ENCODE measurements at places on chromosomes 1 and 21.

DNA sequence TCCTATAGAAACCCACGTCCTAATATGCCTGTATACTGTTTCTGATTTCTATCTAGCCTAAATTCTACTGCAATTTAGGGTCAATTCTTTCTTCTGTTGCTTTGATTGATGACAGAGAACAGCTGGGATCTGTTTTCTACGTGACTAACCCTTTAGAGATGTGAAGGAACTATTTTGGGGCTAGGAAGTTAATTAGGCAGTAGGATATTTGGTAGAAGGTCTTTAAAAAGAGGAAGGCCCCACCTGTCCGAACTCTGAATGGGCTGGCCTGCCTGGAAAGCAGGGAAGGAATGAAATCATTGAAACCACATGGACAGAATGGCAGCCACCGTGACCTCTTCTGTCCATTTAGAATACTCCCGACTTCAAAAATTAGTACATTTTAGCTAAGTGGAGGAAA lies 21.0 kb downstream of the EIF2D start:
- DNase-seq = no peak

- DNase-seq = no peak
Measured at GRCh38 chr1:55639051-55639450, 423.9 kb upstream of the USP24 start.

- no peak for DNase-seq
Measured at GRCh38 chr1:246065592-246065991, 441.5 kb downstream of the SMYD3 start.

GRCh38 chr1:64995316-64995715 lies 29.0 kb upstream of the JAK1 start:
- no peak for DNase-seq
